Activated effector memory CD4-positive, alpha-beta T cell treated with anti-CD3 and anti-CD28 coated beads, Interleukin-2, amount 50 U/mL, for 16 hours (primary cell): ENCODE measurements at places on chromosomes 4 and X.
A peak's percentile ranks its signal among the peaks of the same experiment; 100 is the strongest.

DNA sequence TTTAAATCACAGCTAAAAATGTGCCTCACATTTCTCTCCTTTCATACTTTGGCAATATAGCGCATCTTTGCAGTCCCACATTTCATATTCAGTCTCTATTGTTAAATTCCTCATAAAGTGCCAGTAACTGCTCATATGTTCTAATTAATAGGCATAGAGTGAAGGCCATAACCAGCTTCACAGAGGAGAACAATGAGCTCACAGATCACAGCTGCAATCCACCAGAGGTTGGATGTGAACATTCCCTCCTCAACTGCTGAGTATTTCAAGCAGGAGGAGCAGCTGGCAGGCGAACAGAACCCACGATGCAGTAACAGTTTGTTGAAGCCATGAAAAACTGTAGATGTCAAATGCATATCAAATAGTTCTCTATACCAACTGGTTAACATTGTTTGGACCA, 2088.7 kb upstream of the AGA start:
- no peak for DNase-seq

- DNase-seq, result peak; percentile 63
Observed at GRCh38 chr4:20395160-20395773, 143.6 kb downstream of the SLIT2 start.

DNA sequence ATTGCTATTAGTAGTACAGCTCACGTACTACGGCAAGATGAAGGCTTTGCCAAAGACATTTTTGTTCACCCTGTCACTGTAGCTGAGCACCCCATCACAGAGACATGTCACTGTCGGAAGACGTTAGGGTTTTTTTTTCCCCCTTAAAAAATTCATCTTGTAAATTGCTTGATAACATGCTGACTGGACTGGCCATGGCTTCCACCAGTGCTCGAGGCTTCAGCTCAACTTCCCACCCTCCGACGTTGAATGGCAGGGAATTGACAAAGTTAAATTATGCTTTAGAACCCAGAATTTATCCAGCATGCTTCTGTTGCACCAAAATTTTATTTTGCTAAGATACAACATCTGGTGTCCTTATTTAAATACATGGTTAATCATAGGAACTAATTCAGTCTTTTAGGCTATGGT, 707 bp upstream of the OTUD4 start:
- DNase-seq, result no peak

DNA sequence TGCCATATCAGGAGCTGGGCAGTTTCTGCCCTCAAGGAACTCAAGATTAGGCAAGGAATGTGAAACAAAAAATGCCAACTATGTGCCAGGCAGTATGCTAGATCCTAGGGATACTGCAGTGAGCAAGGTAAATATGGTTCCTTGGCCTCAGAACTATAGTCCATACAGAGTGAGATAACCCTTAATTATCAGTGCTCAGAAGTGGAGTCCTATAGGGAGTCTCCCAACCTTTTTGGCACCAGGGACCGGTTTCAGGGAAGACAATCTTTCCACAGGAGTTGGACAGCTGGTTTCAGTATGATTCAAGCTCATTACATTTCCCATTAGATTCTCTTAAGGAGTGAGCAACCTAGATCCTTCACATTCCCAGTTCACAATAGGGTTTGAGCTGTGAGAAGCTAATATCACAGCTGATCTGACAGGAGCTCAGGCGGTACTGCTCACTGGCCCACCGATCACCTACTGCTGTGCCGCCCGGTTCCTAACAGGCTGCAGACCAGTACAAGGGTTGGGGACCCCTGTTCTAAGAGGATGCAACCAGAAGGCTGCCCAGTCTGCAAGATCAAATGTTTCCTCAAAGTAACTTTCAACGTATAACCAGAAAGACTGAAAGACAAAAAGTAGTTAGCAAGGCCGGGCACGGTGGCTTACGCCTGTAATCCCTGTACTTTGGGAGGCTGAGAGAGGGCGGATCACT, 1.7 kb upstream of the SRP72 start:
- DNase-seq, result no peak

- no peak for DNase-seq
Observed at GRCh38 chr4:15779306-15779705, 1.2 kb downstream of the CD38 start.

DNA sequence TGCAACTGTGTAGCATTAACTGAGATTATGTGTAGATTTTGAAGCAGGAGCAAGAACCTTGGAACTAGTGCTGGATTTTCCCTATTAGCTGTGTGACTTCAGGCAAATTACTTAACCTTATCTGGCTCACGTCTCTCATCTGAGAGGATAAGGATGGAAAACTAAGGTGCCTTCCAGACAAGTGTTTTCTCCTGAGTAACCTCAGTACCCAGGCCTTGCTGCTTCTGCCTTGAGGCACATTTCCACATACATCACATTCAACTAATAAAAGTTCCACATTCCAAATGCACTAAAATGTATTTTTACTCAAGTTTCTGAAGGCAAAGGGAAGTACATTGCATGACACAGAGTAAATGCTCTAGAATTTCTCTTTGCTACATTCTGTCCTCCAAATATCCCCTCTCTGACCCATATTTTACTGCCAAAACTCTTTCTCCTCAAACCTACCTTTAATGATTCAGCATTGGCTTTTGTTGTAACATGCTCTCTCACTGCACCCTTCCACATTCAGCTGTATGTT, 195.4 kb upstream of the ADGRL3 start:
- DNase-seq, result no peak

GRCh38 chr4:164828955-164829354, 48.0 kb upstream of the APELA start:
- no peak for DNase-seq

DNA sequence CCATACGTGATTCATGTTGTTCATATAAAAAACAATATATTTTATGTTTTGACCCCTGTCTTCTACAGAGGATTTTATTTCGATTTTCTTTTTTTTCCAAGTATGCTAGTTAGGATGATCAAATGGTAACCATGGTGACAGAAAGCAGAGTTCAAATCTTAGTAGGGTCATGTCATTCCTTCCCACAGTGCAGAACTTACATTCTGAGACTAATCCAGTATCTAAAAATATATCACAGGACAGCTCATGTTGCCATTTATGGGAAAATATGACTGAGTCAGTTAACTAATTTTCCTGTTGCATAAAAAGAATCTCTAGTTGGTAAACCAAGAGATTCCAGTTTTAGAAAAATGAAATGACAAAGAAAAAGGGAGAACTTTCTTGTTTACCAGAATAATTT, 209.5 kb downstream of the PARM1 start:
- no peak for DNase-seq

DNA sequence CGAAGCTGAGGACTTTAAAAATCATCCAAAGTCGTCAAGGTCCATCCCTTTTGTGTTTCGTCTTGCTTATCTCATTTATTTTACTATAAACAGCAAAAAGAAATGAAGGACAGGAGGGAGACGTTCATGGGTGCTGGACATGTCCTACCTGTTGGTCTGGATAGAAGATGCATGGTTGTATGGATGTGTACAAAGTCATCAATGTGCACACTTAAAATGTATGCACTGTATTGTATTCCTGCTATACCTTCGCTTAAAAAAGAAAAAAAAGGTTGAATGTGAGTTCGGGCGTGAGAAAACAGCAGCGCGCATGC, 313 bp upstream of the BLOC1S4 start:
- DNase-seq, result no peak

- DNase-seq, result no peak
Observed at GRCh38 chr4:22987870-22988269, 295.1 kb downstream of the GBA3 start.

GRCh38 chr4:102869569-102870197, 891 bp downstream of the CISD2 start:
- DNase-seq, result no peak

- no peak for DNase-seq
Observed at GRCh38 chrX:10603612-10604011, 16.8 kb downstream of the MID1 start.

- DNase-seq, result no peak
Observed at GRCh38 chr4:139641218-139641617, 24.4 kb upstream of the MGST2 start.

DNA sequence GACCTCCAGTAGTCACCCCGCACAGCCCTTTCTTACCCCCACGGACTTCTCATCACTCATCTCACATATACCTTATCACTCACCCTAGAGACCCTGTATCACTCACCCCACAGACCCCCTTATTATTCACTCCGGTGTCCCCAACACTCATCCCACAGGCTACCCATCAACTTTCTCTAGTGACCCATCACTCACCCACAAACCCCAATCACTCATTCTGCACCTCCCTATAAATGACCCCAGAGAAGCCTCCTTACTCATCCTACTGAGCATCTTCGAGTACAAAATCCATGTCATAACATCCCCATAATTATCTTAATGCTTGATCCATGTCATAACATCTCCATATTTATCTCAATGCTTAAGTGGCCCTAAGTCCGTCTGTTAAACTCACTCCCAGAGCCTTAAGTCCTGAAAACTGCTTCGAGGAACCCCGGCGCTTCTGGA, 934 bp downstream of the ZNF41 start:
- DNase-seq, result no peak

DNA sequence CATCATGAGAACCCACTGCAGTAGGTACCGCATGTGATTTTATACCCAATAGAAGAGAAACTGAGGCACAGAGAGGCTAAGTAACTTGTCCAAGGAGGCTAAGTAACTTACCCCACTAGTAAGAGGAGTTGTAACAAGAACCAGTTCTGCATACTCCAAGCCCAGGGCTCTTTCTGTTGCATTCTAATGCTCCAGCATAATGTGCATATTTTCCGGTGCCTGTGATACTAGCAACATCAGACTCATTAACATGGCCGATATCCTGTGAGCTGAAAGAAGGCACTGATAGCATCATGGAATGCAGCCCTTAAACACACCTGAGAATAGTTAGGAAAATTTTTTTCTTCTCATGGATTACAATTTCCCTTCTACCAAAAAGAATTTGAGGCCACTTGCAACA, 39.7 kb upstream of the KLF3 start:
- no peak for DNase-seq

- no peak for DNase-seq
Observed at GRCh38 chr4:123127875-123128274, 205.5 kb upstream of the NUDT6 start.

GRCh38 chr4:26060286-26060685, 146.3 kb downstream of the SMIM20 start:
- DNase-seq, result no peak

- no peak for DNase-seq
Observed at GRCh38 chrX:1561164-1561563, 24.2 kb upstream of the P2RY8 start.
